ENCODE measurements at places on chromosomes 11 and 22.

DNA sequence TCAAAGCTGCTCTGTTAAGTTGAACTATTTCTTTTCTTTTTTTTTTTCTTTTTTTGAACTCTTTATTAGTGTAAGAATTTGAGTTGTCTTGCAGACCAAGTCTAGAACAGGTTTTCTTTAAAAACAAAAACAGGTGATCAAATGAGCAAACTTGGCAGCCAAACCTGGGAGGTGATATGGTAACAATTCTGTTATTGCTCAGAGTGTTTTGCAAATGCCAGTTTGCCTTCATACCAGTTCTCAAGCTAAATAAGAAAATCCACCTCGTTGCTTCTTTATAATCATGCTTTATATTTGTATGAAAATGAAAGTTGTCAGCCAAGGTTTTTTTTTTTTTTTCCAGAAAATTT, 76.9 kb downstream of the DEPDC5 start:
- no peak for DNase-seq

DNA sequence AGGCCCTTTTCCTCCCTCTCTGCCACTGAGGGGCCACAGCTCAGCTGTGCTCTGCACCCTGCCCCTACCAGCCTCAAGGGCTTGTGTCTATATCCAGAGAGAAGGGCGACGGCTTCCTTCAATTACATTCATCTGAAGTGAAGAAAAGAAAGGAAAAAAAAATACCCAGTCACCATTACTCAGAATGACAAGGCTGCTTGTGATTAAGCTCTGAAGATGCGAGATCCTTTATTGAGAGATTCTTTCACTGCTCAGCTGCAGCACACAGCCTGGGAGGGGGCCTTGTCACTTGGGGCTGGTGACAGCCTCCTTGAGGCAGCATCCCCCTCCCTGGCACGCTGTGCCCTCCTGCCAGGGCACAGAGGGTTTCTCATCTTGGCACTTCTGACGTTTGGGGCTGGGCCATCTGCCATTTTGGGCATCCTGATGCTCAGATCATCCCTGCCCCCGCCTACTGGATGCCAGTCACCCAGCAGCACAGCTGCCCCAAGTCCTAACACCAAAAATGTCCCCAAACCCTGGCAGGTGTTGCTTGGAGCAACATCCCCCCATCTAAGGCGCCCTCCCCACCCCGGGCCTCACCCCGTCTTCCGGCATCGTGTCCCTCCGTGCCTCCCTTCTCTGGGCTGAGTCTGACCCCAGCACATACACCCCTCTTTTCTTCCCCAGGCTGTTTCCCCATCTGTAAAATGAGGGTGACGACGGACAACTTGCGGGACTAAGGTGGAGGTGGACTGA, 1394.7 kb downstream of the BRD1 start:
- DNase-seq = no peak

DNA sequence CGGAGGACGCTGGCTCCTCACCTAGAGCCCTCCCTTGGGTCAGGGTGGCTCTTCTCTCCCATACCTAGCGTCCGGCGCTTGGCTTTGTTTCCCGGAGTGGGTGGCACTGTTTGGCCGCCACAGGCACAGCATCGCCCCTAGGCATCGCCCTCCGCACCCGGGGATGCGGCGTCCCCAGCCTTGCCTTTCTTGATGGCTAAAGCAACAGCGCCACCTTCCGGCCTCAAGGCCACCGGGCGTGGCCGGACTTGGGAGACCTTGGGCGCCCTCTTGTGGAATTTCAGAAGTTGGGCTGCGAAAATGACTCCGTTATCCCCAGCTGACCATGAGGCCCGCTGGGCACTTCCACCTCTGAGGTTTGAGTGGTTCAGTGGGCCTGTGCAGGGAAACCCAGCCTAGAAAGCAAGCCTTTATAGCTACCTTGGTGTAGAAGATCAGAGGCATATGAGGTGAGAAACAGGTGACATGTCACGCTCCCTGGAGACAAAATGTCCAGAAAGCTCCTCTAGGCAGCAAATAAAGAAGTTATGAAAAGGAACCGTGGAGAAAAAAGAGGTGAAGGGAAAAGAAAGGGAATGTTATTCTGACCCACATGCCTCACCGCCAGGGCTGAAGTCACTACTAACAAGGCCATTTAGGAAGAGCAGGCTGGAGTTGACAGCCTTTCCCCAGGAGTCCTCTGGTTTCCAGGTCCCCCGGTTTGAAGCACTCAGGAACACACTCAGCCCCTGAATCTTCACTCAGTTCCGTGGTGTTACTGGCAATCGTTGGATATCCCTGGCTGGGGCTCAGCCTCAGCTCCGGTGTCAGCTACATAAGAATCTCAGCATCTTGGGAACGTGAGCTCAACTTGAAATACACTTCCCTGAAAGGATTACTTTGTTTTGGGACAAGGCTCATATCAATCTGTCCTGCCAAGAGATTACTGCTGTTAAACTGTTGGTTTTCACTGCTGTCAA, 54.1 kb downstream of the SNX19 start:
- peak; percentile 59 for DNase-seq

DNA sequence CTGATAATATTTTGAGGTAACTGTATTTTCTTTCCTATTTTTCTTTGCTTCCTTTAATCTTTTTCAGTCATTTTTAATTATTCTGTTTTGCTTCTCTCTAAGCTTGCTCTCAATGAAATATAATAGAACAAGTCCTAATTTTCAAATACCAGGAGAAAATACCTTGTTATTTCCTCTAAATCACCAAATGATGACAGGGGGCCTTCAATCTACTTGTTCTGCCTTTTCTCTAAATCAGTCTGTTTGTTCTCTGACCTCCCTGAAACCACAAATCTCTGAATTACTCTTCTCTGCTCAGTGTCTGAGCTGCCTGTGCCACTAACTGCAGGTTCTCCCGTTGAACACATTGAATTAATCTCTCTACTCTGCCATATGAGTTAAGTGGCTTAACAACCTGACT, 286.2 kb downstream of the C11orf87 start:
- DNase-seq = no peak

DNA sequence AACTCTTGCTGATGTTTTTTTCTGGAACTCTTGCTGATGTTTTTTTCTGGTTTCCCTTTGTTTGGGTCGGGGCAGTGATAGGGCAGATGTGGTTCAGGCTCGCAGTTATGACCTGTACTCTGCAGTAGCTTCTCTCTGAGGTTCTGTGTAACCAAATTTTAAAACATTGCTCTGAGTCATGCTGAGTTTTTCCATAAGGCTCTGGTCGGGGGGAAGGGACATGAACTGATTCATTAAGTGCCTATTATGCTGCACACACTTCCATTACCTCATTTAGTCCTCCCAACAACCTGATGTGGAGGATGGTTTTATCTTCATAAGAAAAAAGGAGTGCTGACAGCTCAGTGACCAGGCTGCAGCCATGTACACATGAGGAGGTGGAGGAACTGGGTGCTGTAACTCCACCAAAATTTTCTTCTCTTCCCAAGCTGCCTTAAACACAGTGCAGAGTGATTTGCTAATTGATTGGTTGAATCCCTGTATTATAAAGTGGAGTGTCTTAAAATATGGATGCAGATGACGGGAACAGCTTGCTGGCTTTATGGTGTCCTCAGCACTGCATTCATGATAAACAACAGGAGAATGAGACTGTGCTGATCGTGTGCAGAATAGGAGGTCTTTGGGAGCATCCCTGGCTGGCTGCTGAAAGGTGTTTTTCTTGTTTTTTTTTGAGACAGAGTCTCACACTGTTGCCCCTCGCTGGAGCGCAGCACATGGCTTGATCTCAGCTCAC, 19.1 kb downstream of the TNRC6B start:
- DNase-seq = no peak

DNA sequence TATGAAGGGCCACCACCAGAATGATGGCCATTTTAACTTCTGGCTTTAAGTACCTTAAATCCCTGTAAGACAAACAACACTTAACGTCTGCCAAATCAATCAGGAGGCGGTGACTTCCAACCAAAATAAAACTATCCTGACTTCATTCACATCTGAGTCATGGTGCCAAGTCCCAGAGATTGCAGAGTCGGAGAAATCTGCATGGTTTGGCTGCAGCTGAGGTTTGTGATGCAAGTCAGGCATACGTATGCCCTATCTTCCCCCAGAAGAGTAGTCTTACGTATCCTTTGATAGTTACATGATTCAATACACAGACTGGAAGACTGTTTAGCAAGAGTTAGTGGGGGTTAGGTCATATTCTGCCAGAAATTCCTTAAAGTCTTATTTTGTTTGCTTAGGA, 1.7 kb upstream of the GAB2 start:
- DNase-seq = no peak

DNA sequence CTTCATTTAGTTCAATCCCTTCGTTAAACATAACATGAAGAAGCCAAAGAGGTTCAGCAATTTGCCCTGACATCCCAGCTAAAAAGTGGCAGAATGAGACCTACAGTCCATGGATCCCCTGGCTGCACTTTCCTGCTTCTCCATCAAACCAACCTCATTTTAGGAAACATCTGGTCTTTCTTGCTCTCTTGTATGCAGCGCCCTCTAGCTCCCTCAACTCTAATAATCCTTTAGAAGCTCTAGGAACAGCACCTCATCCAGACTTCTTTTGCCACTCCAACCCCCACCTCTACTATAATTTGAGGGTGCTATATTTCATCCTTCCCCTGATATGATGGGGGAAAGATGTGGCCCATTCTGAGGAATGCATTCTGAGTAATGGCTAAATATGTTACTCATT, 7.4 kb downstream of the CNTF start:
- no peak for DNase-seq

DNA sequence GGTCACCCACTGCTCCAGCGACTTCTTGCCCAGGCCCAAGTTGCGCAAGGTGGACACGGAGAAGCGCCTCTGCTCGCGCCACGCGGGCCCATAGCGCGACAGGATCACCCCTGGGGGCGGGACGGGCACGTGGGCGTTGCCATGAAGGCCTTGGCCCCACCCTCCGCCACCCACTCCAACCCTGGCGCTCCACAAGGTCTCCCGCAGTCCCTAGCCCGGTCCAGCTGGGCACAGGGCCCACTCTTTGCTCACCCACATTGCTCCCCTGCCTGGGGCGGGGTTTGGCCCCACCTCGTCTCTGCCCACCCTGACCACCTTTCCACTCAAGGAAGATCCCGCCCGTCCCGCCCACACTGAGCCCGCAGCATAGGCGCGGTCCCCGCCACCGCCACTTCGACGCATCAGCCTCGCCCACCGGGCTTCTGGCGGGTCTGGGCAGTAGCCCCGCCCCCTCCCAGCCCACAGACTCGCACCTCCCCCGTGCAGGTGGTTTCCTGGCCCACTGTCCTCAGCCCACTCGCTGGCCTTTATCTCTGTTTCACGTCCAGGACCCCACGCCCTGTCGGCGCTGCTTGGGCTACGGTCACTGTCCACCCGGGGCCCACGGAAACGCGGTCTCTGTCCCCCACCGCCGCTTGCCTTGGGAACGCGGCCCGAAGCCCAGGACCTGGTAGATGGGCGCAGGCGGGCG, 12.3 kb upstream of the CYP2D6 start:
- DNase-seq = no peak
